Activated CD8-positive, alpha-beta memory T cell treated with anti-CD3 and anti-CD28 coated beads for 48 hours (primary cell): ENCODE measurements at places on chromosomes 6 and 20.

DNA sequence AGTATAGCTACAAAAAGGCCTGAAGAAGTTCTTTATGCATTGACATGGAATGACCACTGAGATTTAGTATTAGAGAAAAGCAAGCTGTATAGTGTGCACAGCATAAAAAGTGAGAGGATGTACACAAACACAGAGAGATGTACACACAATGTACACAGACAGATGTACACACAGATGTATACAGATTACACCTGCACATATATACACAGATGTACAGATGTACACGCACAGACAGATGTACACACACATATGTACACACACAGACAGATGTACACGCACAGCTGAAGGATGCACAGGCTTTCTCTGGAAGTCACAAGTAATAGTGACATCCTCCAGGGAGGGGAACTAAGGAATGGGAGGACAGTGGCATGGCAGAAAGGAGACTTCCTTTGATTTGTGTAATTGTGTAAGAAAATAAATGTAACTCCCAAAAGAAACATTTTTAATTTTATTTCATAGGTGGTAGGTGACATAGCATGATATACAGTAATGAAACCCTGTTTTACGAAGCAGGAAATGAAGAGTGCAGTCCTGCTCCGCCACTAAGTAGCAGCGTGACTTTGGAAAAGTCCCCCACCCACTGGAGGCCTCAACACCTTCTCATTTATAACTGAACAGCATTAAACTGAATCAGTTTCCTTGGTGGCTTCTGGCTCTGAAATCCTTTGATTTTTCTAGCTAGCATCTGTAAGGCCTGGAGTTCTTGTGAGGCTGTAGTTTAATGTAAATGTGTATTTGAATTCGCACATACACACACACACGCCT is 14.1 kb downstream of the NFATC2 start:
- DNase-seq: no peak

- DNase-seq: no peak
These were observed 712 bp downstream of the DEK start for GRCh38 chr6:18263418-18264218.

GRCh38 chr6:37994223-37994622 is 174.7 kb downstream of the ZFAND3 start:
- DNase-seq: no peak

- DNase-seq: no peak
These were observed 608.7 kb downstream of the EYS start for GRCh38 chr6:65098349-65098748.

DNA sequence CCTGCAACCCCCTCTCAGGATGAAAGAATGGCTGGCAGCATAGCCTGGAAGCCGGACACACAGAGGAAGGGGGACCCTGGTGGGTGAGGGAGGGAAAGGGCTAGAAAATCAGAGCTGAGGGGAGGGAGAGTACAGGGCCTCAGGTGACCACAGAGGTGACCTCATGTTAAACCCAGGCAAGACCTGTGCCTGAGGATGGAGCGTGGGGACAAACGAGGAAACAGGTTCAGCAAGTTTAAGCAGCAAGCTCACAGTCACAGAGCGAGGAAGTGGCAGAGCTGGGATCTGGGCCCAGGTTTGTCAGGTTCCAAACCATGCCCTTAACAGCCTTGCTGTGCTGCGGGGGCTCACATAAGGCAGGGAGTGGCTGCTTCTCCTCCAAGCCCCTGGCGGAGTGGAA is 4.0 kb upstream of the BPI start:
- no peak for DNase-seq

DNA sequence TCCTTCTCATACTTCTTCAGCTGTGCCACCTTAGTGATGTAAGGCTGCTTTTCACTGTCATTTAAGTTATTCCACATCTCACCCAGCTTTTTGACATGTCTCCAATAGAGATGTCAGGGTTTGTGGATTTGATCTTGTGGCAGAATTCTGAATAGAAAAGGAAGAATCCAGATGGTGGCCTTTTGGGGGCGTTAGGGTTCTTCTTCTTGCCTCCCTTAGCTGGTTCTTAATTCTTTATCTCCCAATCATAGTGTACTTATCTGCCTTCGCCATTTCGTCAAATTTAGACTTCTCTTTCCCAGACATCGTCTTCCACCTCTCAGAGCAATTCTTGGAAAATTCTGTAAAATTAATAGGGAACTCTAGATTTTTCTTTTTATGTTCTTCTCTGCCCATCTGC is 422.9 kb downstream of the GJA1 start:
- DNase-seq: no peak

DNA sequence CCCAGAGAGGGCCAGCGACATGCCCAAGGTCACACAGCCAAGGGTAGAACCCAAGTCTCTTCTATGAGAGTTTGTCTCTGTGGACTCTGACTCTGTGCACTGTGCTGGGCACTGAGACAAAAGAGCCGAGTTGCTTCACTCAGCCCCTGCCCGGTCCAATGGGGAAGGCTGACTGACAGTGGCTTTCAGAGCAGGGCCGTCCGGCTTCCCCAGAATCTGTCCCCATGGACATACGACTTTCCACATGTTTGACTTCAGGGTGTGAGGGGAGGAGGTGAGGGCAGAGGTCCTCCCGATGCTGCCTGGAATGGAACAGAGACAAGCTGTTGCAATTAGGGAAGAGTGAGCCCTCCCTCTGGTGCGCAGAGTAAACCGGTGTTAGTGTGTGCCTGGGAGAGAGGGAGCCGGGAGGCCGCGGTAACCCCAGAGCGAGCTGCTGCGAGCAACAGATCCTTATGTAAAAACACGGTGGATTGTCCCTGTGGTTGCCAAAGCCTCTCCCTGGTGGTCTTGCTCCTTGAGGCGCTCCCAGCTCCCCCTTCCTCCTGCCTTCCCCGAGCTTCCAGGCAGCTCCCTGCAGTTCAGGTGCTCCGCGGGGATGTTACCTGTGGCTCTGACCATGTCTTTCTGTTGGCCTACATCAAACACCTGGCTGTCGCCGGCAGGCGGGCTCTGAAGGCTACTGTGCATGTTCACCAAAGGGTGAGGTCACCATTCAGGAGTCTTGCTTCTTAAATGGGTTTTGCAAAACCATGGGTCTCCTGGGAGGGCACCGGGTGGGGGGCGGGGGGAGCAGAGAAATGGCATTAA is 672 bp downstream of the SIRPA start:
- no peak for DNase-seq

- DNase-seq: no peak
These were observed 37.9 kb downstream of the PREX1 start for GRCh38 chr20:48789781-48790472.

DNA sequence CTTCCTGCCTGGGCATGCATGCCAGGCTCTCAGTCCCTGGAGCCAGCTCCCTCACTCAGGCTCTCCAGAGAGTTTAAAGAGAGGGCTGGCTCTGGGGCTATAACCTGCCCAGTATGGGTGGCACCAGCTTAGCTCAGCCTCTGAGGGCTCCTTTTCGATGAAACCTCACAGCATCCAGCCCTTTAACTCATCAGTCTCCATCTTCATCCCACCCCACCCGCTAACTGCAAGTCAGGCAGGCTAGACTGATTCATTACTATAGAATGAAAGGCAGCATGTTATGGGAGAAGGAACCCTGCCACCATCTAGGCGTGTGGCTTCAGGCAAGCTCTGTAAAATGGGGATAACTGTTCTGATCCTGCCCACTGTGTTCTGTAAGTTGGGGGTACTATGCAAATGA is 53.5 kb downstream of the RAB44 start:
- DNase-seq: no peak

GRCh38 chr6:1825926-1826325 is 216.2 kb downstream of the FOXC1 start:
- no peak for DNase-seq

DNA sequence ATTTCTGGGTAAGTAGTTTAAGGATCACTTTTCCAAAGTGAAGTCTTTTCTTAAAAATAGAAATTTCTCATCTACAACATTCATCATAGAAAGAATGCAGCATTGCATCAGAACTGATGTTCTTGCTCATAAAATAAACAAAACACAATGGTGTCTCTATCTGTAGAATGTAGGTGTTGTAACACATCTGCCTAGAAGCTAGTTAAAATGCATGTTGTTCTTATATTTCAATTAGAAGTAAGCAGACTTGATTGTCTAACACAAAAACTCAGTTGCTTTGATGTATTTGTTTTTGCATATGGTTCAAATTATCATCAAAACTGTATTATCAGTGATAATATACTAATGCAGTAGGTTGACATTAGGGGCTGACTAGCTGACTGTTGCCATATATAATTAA is 654.7 kb upstream of the FLRT3 start:
- no peak for DNase-seq

DNA sequence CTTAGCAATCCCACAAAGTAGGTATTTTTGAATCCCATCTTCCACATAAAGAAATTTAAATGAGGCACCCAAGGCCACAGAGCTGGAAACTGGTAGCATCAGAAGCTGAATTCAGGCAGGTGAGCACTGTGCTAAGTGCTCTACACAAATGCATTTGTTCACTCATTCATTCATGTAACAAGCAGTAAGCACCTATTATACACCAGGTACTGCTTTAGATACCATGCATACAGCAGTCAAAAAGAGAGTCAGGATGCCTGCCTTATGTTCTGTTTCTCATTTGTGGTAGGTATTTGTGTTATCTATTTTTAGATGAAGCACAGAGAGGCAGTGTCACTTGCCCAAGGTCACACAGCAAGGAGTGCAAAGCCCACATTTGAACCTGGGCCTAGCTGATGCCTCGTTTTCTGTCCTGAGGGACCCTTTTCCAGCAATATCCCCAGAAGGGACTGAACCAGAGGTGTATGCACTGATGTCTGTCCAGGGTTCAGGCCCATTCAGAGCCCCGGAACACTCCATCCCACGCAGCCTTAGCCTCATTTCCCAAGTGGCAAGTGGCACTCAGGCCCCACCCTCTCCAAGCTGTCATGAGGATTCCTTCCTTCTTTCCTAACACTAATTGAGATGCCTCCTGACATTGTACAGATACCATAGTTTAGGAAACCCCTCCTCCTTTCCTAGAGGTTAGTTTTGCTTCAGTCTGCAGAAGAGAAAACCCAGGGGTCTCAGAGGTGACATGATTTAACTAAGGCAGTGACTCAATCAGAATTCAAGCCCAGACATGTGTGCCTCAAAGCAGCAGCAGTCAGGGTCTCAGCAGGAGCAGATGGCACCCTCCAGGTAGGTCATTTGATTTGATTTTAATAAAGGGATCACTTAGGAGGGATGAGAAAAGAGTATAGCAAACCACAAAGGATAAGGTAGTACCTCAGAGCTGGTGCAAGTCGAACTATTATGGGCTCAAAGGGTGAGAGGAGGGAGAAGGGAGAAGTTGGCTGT is 61.2 kb upstream of the SIRPA start:
- DNase-seq: no peak
